ENCODE measurements at places on chromosomes 4 and X.

- DNase-seq = peak; percentile 46
Measured at GRCh38 chr4:76341063-76341462, 34.5 kb downstream of the STBD1 start.

- DNase-seq = peak; percentile 29
Measured at GRCh38 chr4:144575181-144575580, 70.8 kb upstream of the HHIP start.

DNA sequence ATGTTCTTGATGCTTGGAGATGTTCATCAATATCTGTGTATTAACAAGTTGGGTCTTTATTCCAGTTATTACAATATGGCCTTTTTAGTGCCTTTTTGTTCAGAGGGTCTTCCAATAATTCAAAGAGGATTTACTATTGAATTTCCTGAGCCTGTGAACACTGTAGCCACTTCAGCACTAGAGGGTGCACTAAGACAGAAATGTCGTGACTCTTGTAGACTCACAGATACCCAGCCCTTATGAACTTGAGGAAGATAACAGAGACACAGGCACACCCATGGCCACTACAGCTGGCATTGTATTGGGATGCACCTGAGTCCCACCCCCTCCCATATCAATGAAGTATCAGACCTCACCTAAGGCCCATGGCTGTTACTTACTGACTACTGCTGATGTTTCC lies 54.4 kb upstream of the ACTRT1 start:
- DNase-seq = peak; percentile 29

DNA sequence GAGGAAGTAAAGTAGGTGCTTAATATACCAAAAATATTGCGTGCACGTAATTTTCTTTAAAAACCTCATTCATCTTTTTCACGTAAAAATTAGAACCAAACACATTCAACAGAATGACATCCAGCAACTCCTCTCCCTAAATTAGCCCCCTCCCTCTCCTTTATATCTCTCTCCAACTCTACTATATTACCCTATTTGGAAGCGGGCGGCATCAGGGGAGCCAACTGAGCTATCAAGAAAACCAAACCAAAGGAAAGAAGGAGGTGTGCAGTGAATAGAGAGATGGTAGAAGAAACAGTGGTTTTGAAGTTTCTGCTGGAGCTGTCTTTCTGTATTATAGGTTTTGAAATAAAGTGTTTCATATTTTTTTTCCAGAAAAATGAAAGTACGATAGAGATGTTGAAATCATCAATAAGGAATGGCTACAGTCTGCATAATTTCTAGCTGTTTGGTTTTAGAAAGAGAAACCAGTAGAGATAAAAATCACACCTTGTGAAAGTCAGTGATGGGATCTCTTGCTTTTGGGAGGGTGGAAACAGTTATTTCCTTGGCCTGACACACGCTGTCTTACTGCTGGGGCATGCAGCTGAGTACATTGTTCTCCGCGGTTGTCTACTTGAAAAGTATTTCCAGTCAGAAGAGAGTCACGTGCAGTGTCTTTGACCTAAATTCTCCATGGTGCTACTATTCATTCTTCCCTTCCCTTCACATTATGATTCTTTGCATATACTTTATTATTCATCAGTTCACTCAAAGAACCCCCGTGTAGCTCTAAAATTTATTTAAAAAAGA lies 94.1 kb upstream of the WDR17 start:
- DNase-seq = no peak

DNA sequence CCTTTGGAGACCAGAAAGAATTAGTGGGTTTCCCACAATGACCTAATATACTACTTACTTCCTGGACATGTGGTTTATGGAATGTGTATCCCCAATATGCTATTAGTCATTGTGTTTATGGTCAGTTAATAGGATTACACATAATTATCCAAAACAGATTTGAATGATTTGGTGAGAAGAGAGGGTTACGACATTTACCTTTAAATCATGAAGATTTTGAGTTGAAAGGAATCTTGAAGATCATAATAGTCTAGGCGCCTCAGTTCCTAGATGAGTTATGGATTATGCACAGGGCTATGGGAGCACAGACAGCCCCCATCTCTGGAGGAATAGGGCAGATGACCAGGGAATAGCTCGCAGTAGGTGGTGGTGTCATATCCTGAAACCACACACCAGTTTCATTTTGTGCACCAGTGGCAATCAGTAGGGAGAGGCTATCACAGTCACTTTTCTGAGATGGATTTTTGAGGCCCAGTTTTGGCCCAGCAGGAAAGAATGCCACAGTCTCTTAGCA lies 61.3 kb downstream of the SEPTIN11 start:
- DNase-seq = peak; percentile 86

DNA sequence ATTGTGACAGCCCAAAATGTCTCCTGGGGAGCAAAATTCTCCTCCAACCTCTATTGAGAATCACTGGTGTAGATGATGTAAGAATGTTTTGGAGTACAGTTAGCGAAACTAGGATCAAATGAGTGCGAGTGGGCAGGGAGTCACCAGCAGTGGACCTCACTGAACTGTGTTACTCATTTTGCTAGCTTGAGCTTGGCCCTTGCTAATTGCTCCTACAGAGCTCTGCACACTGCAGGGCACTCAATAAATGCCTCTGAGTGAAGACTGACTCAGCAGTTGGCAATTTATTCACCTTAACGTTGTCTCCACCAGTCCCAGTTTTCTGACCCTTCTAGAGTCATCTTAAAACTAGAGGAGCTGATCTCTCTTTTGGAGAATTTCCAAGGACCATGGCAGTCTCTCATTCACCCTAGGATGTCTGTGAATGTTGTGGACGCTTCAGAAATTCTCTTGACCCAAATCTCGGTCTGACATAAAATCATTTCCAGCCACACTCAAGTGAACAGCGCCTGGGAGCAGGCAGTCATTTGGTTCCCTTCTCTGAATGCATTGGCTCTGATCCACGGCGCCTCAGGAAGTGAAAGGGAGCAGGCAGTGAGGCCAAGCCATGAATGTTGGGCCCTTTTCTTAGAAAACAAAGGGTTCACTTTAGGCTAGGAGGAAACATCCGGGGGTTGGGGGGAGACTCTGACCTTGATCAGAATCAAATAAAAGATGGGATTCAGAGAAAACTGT lies 148.1 kb downstream of the NWD2 start:
- peak; percentile 89 for DNase-seq

DNA sequence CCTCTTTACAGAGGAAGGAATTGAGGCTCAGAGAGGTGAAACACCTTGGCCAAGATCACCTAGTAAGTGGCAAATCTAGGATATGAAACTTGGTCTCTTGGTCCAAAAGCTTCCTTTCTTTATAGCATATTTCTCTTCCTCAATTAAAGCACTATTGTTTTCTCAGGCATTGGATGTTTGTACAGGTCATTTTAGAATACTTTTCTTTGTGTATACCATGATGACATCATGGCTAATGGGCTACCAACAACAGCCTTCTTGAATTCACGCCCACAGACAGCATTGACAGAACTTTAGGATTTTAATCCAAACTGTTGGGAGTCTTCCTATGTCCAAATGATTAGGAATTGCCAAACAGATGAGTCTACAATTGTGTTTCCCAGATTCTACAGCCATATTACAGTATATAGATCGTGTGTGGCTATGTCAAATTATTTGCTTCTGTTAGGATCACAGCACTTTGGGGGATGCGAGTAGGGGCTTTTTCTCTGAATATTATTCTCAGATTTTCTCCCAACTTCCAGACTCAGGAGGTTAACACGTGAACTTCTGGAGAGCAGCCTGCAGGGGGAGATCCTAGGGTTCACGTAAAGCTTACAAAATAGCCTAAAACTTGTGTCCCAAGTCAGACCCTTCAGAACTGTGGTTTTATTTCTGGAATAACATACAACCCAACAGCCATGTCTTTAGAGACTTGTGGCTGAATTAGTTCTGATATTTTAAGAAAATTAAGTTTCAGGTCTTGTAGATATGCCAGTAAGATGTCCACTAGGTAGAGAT lies 191.8 kb downstream of the SHROOM3 start:
- DNase-seq = no peak

DNA sequence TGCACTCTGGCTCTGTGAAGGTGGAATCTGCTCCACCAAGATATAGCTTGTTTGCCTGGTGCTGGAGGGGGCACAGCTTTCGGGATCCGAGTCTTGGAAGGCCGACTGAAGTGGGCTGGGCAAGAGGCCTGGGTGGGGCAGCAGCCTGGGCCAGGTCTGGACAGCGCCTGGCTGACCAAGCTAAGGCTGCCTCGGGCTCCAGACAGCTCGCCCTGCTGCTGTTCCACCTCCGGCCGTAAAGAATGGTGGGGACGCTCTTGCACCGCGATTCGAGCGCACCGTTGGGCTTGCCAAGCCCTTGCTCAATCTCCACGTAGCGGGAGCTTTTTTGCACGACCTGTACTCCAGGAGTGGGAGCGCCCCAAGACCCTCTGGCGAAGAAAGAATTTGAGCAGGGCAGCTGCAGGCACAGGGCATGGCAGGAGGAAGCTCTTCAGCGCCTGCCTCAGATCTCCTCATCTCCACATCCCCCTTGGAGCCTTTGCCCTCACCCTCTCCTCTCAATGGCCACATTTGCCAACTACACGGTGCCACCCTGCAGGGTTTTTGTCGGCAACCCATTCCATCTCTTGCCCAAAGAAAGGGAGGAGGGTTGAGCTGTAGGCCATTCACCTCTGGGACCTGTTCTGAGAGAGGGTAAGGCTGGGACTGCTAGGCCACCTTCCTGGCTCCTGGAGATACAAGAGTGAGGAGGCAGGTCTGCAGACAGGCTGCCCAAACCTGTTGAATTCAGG lies 18.9 kb downstream of the CNGA2 start:
- DNase-seq = peak; percentile 45
